ENCODE measurements at places on chromosomes 1 and 21. TPM values are rescaled to one million over a fixed set of nuclear protein-coding genes. Genes with fewer than 3 reads are reported as not detected.
A peak's percentile ranks its signal among the peaks of the same experiment; 100 is the strongest.

EGLN1 gene
- 23.0 TPM for total RNA-seq

OR2L8 gene
- 0.66 TPM for total RNA-seq

RABGGTB gene
- total RNA-seq = 89.7 TPM

OR2T29 gene
- not detected for total RNA-seq

NTMT2 gene
- not detected for total RNA-seq

SLC16A4 gene
- 0.76 TPM for total RNA-seq

HES4 gene
- not detected for total RNA-seq

SPRR1B gene
- not detected for total RNA-seq

SERPINC1 gene
- not detected for total RNA-seq

HPDL gene
- total RNA-seq = 0.72 TPM

TRIM63 gene
- total RNA-seq = not detected

KRTAP7-1 gene
- not detected for total RNA-seq

IRF6 gene
- not detected for total RNA-seq

DNA sequence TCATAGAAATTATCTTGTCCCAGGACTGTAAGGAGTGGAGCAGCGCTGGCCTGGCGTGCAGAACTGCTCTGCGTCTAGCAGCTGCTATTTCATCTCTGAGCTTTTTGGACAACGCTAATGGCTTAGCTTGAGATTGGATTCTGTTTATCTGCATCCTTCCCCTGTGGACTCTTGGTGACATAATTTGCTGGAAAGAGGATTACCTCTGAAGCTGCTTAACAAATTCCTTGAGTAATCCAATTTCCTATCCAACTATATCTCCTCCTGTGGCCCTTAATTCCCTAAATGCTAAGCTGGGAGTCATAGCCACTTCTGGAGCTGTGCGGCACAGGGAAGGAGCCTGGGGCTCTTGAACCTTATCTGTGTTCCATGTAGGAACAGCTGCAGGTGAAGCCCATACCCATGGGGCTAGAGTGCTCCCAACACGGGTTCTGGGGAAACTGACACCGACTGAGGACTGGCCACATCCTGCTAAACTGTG lies 43.2 kb downstream of the IL6R start:
- no peak overlapping the region for H3K4me3 ChIP-seq
- H3K36me3 ChIP-seq = no peaks in the 10 kb centered on the region
- no peaks in the 10 kb centered on the region for H3K27me3 ChIP-seq
- H3K4me1 ChIP-seq = peaks cover 21% of the 10 kb centered on the region
- H3K27ac ChIP-seq = no peak overlapping the region

DNA sequence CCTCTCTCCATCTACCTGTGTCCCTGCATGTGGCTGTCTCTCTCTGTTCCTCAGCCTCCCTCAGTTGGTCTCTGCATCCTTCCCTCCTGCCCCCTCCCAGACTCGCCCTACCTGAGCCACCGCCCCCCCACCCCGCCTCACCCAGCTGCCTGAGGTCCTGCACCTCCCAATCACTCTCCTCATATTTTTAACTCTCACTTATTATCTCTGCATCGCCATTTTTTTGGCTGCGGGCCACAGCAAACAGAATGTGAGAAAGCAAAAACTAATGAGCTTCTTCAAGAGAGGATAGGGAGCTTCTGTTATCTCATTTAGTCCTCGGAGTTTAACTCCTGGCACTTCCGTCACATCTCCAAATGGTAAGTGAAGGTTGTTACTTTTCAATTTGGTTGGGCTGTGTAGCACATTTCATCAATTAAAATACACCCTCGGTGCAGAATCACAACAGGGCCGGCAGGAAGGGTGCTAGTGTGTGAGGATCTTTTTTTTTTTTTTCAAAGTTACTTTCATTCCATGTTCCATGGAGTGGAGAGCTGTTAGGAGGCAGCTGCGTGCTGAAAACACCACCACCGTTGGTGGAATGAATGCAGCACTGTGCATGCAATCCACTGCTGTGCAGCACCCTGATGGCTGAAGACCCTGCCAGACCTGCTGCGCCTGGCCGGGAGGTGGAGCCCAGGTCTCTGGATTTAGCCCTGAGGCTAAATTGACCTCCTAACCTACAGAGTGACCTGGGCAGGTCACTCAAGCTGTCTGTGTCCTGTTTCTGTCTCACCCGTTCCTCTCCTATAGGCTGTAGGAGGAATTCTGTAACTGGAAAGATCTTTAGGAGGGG lies 157.2 kb upstream of the NFIA start:
- H3K4me1 ChIP-seq = no peaks in the 10 kb centered on the region
- no peak overlapping the region for H3K4me3 ChIP-seq
- H3K36me3 ChIP-seq = no peaks in the 10 kb centered on the region
- no peak for DNase-seq
- no peaks in the 10 kb centered on the region for H3K27me3 ChIP-seq

GRCh38 chr1:28091043-28091781 lies 2.8 kb upstream of the EYA3 start:
- peaks cover 11% of the 10 kb centered on the region for H3K4me1 ChIP-seq
- peak; percentile 82 for DNase-seq
- H3K27me3 ChIP-seq = no peaks in the 10 kb centered on the region

- H3K36me3 ChIP-seq = peaks cover 9% of the 10 kb centered on the region
- H3K4me1 ChIP-seq = peaks cover 3% of the 10 kb centered on the region
- no peak overlapping the region for H3K4me3 ChIP-seq
- H3K27me3 ChIP-seq = no peaks in the 10 kb centered on the region
Measured at GRCh38 chr21:38811257-38811656, 5.5 kb downstream of the ETS2 start.

DNA sequence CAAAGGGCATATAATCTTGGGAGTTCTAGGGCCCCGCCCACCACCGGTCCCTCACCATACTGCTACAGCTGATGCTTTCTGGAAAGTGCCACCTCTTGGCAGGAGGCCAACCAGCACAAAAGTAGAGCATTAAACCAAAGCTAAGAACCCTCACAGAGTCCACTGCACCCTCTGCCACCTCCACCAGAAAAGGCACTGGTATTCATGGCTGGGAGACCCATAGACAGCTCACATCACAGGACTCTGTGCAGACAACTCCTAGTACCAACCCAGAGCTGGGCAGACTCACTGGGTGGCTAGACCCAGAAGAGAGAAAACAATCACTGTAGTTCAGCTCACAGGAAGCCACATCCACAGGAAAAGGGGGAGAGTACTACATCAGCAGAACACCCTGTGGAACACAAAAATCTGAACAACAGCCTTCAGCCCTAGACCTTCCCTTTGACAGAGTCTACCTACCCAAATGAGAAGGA lies 10.8 kb downstream of the THEM4 start:
- peaks cover 10% of the 10 kb centered on the region for H3K36me3 ChIP-seq
- H3K27ac ChIP-seq = peak overlapping the region; percentile 66
- H3K27me3 ChIP-seq = no peaks in the 10 kb centered on the region
- peaks cover 52% of the 10 kb centered on the region for H3K4me1 ChIP-seq
- H3K4me3 ChIP-seq = peak overlapping the region; percentile 61

- no peak overlapping the region for H3K27ac ChIP-seq
- no peaks in the 10 kb centered on the region for H3K36me3 ChIP-seq
- H3K4me3 ChIP-seq = no peak overlapping the region
- no peak for DNase-seq
- H3K4me1 ChIP-seq = peaks cover 12% of the 10 kb centered on the region
Measured at GRCh38 chr1:169483500-169483966, 2.2 kb downstream of the SLC19A2 start.

GRCh38 chr1:8024329-8024728 lies 1.8 kb downstream of the ERRFI1 start:
- no peak overlapping the region for H3K4me3 ChIP-seq
- no peak overlapping the region for H3K27ac ChIP-seq
- H3K4me1 ChIP-seq = peaks cover 6% of the 10 kb centered on the region
- H3K36me3 ChIP-seq = no peaks in the 10 kb centered on the region

GRCh38 chr1:186858923-186859322 lies 30.2 kb downstream of the PLA2G4A start:
- H3K27me3 ChIP-seq = no peaks in the 10 kb centered on the region
- H3K4me3 ChIP-seq = no peak overlapping the region
- no peaks in the 10 kb centered on the region for H3K36me3 ChIP-seq
- DNase-seq = no peak

DNA sequence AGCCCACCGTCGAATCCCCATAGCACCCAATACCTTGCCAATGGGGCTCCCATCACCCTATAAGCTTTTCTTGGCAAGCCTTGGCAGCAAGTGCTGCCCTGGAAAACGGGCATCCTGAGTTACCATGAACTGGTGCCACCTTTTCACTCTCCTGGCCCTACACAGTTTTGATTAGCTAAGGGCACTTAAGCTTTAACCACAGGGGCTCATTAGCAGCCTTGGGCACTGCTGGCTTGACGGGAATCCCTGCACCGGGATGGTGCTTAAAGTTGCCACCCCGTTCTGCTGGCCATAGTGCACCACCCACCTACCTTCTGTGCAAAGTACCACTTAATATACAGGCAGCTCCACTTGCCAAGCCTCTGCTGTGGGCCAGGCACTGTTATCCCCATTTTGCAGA lies 13.7 kb downstream of the PARS2 start:
- H3K4me1 ChIP-seq = no peaks in the 10 kb centered on the region
- H3K36me3 ChIP-seq = no peaks in the 10 kb centered on the region
- H3K4me3 ChIP-seq = no peak overlapping the region

- H3K4me1 ChIP-seq = peaks cover 14% of the 10 kb centered on the region
- H3K4me3 ChIP-seq = no peak overlapping the region
- H3K36me3 ChIP-seq = no peaks in the 10 kb centered on the region
- H3K27ac ChIP-seq = no peak overlapping the region
- no peaks in the 10 kb centered on the region for H3K27me3 ChIP-seq
Measured at GRCh38 chr1:121587777-121588176, 403.0 kb downstream of the SRGAP2C start.

DNA sequence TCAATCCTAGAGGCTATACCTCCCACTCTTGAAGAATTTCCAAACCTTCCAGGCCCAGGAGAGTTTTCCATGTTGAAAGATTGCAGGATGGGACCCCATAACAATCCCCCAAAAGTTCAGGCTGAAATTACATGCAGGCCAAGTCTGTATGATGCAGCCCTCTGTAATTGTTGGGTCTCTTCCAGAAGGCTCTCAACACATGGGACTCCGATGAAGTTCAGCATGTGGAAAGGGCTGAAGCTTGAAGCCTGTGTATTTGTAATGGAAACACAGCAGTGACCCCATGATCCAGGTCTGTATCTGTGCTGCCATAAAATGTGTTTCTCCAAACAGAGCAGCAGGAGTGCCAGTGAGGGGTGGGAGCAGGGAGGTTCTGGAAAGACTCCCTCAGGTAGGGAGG lies 202.5 kb upstream of the LYPLAL1 start:
- no peaks in the 10 kb centered on the region for H3K4me1 ChIP-seq
- no peaks in the 10 kb centered on the region for H3K27me3 ChIP-seq
- no peak overlapping the region for H3K4me3 ChIP-seq

- H3K36me3 ChIP-seq = no peaks in the 10 kb centered on the region
- H3K27me3 ChIP-seq = no peaks in the 10 kb centered on the region
- H3K4me3 ChIP-seq = peak overlapping the region; percentile 44
- peaks cover 84% of the 10 kb centered on the region for H3K4me1 ChIP-seq
- H3K27ac ChIP-seq = peak overlapping the region; percentile 99
Measured at GRCh38 chr1:40384413-40384762, 10.9 kb downstream of the SMAP2 start.

GRCh38 chr1:30358500-30358899 lies 364.9 kb downstream of the MATN1 start:
- no peak for DNase-seq
- H3K4me3 ChIP-seq = no peak overlapping the region
- H3K4me1 ChIP-seq = no peaks in the 10 kb centered on the region
- no peak overlapping the region for H3K27ac ChIP-seq
- H3K36me3 ChIP-seq = no peaks in the 10 kb centered on the region

DNA sequence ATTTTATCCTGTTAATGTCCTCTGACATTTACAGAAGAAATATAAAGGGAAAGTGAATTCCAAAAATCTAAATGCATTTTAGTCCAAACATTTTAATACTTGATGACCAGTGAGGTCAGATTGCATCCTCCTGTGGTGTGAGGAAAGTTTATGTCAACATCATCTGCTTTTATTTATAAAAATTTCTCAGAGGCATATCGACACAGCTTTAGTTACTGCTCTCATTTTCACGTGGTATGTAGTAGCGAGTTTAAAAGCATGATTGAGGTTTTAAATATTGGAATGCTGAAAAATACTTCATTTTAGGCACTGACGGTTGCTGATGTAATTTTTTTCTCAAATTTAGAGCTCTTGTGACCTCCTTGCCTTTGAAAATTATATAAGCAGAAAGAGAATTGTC lies 234.8 kb downstream of the HMCN1 start:
- no peak overlapping the region for H3K27ac ChIP-seq
- no peaks in the 10 kb centered on the region for H3K4me1 ChIP-seq
- H3K27me3 ChIP-seq = no peaks in the 10 kb centered on the region
- no peaks in the 10 kb centered on the region for H3K36me3 ChIP-seq

- no peaks in the 10 kb centered on the region for H3K36me3 ChIP-seq
- no peak overlapping the region for H3K4me3 ChIP-seq
- H3K27ac ChIP-seq = no peak overlapping the region
- H3K27me3 ChIP-seq = peaks cover 3% of the 10 kb centered on the region
- DNase-seq = no peak
Measured at GRCh38 chr1:152577168-152577567, 3.1 kb downstream of the LCE3D start.

- no peak for DNase-seq
- H3K27ac ChIP-seq = no peak overlapping the region
- H3K4me1 ChIP-seq = no peaks in the 10 kb centered on the region
- no peaks in the 10 kb centered on the region for H3K36me3 ChIP-seq
Measured at GRCh38 chr1:180112984-180113647, 41.6 kb upstream of the QSOX1 start.

GRCh38 chr1:156001662-156002171 lies 19.0 kb downstream of the SSR2 start:
- H3K36me3 ChIP-seq = no peaks in the 10 kb centered on the region
- DNase-seq = no peak
- H3K4me1 ChIP-seq = peaks cover 14% of the 10 kb centered on the region
- H3K27me3 ChIP-seq = no peaks in the 10 kb centered on the region

- no peaks in the 10 kb centered on the region for H3K27me3 ChIP-seq
- no peak overlapping the region for H3K27ac ChIP-seq
- peaks cover 98% of the 10 kb centered on the region for H3K36me3 ChIP-seq
- DNase-seq = no peak
- no peaks in the 10 kb centered on the region for H3K4me1 ChIP-seq
Measured at GRCh38 chr1:43422995-43423671, 30.6 kb downstream of the HYI start.

DNA sequence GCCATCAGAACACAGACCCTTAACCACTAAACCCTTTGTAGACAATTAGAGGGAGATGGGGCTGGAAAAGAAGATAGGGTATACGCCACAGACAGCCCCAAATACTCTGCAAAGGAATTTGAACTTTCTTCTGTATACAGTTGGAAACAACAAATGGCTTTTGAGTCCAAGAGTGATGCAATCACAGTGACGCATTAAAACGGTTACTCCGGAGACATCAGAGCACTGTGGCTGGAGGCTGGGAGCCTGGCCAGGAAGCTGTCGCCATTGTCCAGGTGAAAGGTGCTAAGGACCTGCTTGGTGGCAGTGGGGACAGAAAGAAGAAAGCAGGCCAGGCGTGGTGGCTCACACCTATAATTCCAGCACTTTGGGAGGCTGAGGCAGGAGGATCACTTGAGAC lies 4.2 kb downstream of the FLAD1 start:
- peaks cover 19% of the 10 kb centered on the region for H3K4me1 ChIP-seq
- H3K27me3 ChIP-seq = no peaks in the 10 kb centered on the region
- H3K27ac ChIP-seq = no peak overlapping the region
- DNase-seq = no peak
- peaks cover 38% of the 10 kb centered on the region for H3K36me3 ChIP-seq
- H3K4me3 ChIP-seq = no peak overlapping the region

All from naive thymus-derived CD4-positive, alpha-beta T cell (primary cell).